Stimulated activated CD4-positive, alpha-beta T cell treated with anti-CD3 and anti-CD28 coated beads, Interleukin-2, amount 100 ng/mL, for 4 hours (primary cell): ENCODE measurements at places on chromosomes 7 and 10.
A peak's percentile ranks its signal among the peaks of the same experiment; 100 is the strongest.

DNA sequence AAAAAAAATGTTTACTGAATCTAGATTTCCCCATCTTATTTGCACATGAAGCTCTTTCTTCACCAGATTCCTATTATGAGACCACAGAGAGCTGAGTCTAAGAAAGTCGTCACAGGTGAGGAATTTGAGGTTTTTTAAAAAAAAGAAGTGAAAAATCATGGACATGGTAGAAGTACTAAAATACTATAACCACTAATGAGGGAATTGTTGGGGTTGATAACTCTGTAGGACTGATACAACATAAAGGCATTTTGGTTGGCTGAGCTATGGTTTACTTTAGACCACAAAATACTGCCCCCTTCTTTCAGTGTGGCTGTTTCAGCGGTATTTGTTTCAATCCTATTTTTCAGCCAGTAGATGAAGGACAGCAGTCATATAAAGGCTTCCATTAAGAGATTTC is 1111.3 kb downstream of the TYW1 start:
- no peak for DNase-seq

DNA sequence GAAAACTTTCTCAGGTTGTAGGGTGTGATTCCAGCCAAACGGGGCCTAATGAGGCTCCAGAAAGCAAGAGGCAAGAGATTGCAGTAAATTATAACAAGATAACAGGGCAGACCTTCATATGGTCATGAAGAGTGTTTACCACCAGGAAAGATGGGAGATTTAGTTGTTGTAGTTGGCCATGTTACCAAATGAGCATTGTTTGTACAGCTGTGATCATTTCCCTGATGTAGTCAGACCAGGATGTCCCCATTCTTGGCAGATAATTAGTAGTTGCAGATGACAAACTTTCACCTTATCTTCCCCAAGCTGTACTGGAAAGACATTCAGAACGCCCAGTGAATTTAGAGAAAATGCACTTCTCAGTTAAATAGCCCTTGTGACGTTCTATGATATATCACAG is 630.8 kb downstream of the ANKRD7 start:
- DNase-seq, result no peak

DNA sequence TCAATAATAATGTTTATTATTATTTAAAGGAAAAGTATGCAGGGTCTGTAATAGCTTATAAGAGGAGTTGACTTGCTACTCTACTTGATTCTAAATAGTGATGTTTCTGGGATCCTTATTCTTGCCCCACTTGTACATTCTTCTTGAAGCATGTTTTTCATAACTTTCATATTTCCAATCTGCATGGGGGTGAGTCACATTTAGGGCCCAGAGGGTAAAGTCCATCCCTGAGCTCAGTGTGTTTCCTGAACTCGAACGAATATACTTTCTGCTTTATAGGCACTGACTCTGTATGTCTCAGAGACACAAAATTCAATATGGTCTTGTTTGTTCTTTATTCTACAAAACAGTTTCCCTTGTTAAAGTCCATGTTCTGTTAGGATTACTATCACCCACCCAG is 61.0 kb upstream of the SMIM30 start:
- DNase-seq, result no peak

GRCh38 chr7:130940326-130940725 is 206.3 kb upstream of the KLF14 start:
- DNase-seq, result no peak

GRCh38 chr10:116699049-116699448 is 43.3 kb downstream of the HSPA12A start:
- DNase-seq, result no peak

- no peak for DNase-seq
These were observed 67.2 kb downstream of the CAMK1D start for GRCh38 chr10:12416344-12417050.

GRCh38 chr7:17983221-17984062 is 43.1 kb upstream of the SNX13 start:
- no peak for DNase-seq

DNA sequence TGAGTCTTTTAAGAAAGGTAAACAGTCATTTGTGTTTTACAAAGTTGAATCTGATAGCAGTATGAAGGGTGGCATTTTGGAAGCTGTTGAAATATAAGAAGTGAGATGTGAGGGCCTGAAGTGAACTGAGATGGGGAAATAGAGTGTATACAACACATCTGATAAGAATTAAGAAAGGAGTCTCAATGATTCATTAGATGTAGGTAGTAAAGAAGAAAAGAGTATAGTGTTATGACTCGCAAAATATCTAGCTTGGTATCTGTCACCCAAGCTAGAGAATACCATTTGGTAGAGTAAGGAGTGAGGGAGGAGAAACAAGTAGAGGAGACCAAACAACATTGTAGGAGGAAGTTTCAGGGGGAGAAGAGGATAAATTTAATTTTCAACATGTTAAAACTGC is 5.3 kb downstream of the PTPN12 start:
- no peak for DNase-seq

DNA sequence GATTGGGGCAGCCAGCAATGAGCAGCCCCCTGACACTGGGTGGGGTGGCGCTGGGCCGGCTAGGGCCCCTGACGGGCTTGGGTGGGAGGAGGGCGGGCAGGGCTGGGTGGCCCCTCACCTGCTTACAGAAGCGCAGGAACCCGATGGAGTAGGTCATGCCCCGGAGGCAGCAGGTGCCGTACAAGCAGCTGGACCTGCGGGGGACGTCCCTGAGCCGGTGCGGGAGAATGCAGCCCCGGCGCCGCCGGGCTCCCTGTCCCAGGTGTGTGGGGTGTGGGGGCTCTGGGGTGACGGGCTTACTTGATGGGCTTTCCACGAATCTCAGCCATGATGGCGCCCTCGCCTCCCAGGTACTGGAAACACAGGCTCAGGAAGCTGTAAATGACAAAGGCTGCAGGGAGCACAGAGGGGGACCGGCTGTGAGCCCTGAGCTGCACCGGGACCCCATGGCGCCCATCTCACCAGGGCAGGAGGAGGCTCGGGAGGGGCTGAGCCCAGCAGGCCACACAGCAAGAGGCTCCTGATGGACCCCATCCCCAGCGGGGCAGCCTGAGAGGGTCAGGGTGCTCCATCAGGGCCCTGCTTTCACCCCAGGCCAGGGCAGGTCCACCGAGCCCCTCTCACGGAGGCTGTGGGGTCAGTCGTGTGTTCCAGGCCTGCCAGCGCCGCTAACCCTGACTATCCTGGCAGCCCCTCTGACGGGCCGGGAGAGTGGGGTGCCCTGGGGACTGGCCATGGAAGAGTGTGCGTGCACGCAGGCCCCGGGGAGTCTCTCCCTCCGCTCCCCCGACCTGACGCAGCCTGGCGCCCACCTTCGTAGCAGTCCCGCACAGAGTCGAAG is 5.8 kb downstream of the TMEM184A start:
- no peak for DNase-seq

DNA sequence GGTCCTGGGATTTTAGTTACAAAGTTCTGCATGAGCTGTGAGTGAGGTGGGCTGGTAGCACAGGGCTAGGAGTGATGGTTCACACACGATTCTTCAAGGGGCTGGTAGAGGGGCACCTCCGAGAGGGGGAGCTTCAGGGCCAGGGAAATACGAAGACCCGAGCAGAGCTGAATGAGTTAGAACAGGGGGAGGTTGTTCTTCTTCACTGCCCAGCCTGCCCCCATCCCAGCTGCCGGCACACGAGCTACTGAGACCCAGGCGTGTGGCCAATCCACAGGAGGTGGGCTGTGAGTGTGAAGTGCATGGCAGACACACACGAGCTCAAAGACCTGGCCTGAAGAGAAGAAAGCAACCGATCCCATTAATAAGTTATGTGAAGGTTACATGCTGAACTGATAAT is 256.2 kb upstream of the ZNF32 start:
- DNase-seq, result no peak

GRCh38 chr7:40213856-40214255 is 79.1 kb downstream of the SUGCT start:
- DNase-seq, result no peak

- no peak for DNase-seq
These were observed 25.8 kb upstream of the FAM13C start for GRCh38 chr10:59387951-59388670.

GRCh38 chr10:130181858-130182257 is 45.7 kb downstream of the GLRX3 start:
- no peak for DNase-seq

DNA sequence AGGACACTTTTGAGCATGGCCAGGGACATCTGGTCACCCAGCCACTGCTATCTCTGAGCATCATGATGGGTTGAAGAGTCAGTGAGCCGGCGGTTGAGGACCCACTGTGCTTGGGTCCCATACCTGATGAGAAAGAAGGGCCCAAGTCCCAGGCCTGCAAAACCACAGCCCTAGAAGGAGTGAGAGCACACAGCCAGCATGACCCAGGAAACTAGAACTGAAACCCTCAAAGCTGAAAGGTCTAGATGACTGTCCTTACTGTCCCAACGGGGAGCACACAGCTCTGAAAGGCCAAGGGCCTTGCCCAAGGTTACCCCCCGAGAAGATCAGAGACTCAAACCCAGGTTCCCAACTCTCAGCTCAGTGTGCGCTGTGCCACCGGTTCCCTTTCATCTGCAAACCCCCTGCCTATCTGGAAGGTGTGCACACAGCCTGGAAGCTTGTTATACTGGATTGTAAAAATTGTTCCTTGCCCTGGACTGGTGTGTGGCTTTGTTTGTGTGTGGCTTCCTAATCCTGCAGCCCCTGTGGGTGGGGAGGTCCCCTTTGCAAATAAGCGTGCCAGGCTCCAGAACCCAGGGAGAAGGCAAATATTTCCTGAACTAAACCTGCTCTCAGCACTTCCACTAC is 22.6 kb upstream of the PSAP start:
- DNase-seq, result no peak

GRCh38 chr7:80060218-80060806 is 74.3 kb upstream of the GNAI1 start:
- DNase-seq, result no peak

DNA sequence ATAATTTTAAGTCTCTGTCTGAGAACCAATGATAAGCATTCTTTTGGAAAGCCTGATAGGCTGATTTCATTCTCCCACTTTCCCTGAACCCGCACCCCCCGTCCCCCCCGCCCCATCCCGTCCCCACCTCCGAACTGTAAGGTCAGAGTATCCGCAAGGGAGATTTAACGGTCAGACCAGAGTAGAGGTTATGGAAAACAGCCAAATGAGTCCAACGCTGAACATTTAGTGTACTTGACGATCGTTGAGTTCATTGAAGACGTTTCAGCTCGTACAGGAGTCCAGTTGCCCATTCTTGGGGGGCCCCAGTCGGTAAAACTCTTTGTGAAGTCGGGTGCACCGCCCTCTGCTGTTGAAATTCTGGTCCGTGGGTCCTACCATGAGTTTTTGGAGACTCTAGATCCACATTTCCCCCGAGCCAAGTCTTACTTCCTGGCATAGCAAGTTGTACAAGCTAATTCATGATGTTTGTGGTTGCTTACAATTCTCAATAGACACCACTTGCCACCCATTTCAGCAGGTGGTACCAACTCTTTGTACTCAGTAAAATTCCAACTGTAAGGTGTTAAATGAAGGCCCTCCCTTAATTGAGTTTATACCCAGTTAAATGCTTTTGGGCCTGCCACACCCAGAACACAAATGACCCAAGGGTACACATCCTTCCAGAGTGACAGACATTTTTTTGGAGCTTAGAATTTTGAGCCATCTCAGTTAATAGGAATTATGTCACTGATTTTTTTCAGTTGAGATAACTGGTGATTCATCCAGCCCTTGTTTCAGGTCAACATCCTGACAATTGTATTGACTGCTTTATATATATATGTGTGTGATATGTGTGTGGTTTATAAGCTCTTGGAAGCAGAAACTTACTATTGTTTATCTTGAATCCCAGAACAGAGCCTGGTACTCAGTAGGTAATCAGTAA is 1.2 kb downstream of the MARCHF5 start:
- DNase-seq, result peak; percentile 11

DNA sequence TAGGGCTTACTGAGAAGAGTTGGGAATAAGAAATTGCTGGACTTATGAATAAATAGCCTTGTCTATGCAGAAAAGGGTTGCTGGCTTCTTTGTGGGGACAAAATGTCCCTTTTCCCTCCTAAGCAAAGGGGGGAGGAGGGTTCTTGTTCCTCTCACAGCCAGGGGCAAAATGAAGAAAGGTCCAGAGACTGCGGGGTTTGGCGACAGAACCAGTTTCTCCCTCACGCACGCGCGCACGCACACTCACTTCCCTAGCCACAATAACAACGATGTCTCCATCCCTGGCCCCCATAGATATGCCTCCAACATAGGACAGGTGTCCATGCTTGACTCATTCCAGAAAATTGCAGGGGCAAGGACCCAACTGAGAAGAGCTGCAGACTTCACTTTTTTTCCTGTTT is 3.3 kb downstream of the ZMIZ1 start:
- no peak for DNase-seq

DNA sequence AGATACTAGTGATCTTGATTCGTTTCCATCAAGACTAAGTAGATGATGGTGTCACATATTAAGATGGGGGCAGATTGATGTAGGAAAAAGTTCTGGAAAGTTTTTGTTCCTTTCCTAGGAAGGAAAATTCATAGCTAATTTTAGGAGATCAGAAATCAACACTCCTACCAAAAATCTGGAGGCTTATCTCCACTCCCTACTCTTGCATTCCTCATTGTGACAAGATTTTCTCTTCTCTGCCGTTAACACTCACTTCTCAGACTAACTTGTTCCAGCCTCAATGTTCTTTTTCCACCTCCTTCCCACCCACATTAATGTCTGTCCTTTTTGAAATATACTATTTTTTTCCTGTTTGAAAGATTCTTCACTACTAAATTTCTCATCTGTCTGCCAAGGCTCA is 851.9 kb upstream of the GHITM start:
- DNase-seq, result no peak

GRCh38 chr10:122075171-122075570 is 86.2 kb downstream of the TACC2 start:
- DNase-seq, result no peak
